ENCODE measurements at places on chromosomes 1 and 21.
A peak's percentile ranks its signal among the peaks of the same experiment; 100 is the strongest.

GRCh38 chr1:179082999-179083335 lies 1.1 kb downstream of the TOR3A start:
- no peak for DNase-seq

GRCh38 chr1:18089488-18089887 lies 18.1 kb upstream of the IGSF21 start:
- DNase-seq = no peak

- peak; percentile 71 for DNase-seq
Observed at GRCh38 chr21:43975469-43976098, 36.5 kb upstream of the TRAPPC10 start.

DNA sequence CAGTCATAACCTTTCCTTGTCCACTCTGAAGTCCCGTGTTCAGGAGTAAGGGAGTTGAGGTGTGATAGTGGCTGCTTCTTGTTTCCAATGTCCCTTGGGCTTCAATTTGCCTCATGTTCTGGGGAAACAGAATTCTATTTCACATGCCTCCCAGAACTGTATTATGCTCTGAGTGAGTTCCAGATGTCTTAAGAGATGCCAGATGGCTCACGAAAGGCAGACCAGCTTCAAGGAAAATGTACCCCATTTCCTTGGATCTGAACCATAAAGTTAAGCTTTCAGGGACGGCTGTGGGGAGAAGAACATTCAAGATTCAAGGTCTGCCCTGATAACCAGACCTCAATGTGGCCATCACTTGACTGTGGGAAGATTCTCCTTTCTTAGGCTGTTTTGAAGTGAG lies 42.4 kb downstream of the C1orf87 start:
- no peak for DNase-seq

DNA sequence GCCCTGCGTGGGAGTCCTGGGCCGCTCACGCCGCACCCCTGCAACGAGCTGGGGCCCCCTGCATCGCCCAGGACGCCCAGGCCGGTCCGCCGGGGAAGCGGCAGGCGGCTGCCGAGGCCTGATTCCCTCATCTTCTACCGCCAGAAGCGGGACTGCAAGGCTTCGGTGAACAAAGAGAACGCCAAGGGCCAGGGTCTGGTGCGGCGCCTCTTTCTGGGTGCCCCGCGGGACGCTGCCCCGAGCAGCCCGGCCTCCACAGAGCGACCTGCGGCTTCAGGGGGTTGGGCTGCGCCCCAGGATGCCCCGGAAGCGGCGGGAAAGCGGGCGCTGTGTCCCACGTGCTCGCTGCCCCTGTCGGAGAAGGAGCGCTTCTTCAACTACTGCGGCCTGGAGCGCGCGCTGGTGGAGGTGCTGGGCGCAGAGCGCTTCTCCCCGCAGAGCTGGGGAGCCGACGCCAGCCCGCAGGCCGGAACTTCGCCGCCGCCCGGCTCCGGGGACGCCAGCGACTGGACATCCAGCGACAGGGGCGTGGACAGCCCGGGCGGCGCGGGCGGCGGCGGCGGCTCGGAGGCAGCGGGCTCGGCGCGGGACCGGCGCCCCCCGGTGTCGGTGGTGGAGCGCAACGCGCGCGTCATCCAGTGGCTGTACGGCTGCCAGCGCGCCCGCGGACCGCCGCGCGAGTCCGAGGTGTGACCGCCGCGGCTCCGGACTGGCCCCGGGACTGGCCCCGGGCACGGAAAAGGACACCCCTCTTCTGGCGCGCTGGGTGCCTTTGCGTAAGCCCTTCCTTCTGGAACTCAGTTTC lies 2.7 kb downstream of the FAM110D start:
- DNase-seq = no peak

- no peak for DNase-seq
Observed at GRCh38 chr1:32128479-32128878, 20.6 kb downstream of the KPNA6 start.

- DNase-seq = no peak
Observed at GRCh38 chr1:36625253-36625934, 142.7 kb upstream of the CSF3R start.

DNA sequence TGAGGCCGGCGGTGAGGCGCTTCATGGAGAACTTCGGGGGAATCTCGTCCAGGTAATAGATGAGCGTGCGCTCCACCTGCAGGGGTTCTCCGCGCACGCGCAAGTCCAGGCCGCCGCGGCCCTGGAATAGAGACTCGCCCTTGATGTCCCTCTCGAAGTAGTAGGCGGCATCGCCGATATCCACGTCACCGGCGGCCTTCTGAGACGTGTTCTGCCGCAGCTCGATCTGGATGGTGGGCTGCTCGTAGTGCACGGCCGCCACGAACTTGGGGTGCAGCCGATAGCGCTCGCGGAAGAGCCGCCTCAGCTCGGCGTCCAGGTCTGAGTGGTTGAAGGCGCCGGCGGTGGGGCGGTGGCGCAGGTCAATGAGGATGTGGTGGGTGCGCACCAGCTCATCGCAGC lies 726 bp downstream of the TACSTD2 start:
- DNase-seq = no peak

- no peak for DNase-seq
Observed at GRCh38 chr1:151510020-151510405, 1.2 kb upstream of the CGN start.

DNA sequence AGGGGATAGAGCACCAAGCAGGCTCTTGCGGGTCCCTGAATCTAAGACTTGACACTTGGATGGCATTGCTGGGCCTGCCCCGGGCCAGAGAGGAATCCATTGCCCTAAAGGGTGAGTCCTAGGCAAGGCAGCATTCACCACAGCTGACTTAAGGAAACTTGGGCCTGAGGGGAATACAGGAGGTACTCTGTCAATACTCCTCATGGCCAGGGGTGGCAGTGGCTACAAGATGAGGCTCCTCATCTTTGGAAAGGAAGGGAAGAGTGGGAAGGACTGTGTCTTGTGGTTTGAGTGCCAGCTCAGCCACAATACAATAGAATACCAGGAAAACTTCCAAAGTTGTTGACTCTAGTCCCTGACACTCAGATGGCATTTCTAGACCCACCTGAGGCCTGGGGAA lies 5.1 kb downstream of the KRTAP22-1 start:
- DNase-seq = no peak

GRCh38 chr1:166814611-166815010 lies 24.7 kb upstream of the POGK start:
- DNase-seq = no peak

DNA sequence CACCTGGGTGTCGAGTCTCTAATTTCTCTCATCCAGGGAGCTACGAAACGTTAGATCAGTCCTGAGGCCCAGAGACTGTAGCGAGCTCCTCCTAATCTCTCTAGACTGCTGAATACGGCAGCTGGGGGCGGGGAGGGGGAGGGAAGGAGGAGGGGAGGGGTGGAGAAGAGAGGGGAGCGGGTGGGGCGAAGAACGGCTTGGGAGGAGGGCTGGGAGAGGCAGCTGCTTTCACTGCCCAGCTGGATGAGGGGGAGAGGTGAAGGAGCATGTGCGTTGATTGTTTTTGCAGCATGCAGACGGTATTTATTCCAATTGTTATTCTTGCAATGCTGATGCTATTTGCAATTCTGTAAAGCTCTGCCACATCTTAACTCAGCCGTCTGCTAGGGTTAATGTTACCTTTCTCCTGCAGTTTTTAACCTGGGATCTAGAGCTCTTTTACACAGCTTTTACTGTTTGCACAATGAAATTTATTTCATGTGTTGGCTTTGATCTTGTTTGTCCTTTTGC lies 790 bp downstream of the DNAJC6 start:
- no peak for DNase-seq

GRCh38 chr1:183593356-183593755 lies 3.1 kb upstream of the NCF2 start:
- DNase-seq = no peak

DNA sequence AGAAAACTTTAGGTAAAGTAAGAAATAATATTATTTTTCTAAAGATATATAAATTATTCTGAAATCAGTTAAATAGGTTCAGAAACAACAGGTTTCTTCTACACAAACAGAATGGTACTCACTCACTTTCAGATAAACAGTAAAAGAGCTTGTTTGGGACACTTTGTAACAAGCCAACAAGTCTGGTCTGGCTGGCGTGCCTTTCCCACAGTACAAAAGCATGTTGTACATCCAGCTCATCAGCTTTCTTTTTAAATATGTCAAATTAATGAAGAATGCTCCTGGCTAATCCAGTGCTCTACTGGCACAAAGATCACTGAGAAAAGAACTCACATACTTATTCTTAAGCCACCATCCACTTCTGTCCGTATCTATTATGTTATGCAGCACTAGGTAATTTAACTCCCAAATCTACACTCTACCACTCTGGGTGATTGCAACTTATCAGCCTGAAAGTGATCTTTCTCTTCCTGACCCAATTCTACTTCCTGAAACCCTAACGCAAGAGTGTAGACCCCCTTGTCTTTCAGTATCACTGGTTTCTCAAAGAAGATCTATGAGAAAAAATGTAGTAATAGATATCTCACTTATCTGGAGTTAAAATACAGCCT lies 32.6 kb downstream of the TRIT1 start:
- DNase-seq = no peak

DNA sequence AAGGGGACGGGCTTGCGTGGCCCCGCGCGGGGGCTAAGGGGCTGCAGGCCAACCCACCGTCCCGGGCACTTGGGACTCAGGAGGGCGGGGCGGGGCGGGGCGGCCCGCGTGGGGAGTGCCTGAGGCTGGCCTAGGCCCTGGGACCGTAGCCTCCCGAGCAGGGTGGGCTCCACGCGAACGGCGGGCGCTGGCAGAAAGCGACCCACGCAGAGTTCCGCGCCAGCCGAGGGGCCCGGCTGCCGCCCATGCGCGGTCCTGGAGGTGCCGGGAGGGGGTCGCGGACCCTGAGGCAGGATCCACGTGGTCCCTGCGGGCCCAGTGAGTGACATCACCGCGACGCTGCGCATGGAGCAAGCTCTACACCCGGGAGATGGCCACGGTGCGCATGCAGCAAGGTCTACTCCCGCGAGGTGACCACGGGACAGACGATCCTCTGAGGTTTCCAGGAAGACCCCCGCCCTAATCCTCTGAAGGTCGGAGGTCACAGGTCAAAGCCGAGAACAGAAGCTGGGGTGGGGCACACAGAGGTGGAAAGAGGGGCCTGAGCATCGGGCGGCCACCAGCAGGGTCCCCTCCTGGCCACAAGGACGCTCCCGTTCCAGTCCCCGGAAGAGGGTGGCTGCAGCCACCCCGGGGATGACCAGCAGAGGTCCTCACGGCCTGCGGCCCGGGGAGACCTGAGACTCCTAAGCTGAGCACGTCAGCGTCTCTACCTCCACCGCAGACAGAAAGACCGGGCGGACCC lies 13.5 kb upstream of the SLC19A1 start:
- no peak for DNase-seq

DNA sequence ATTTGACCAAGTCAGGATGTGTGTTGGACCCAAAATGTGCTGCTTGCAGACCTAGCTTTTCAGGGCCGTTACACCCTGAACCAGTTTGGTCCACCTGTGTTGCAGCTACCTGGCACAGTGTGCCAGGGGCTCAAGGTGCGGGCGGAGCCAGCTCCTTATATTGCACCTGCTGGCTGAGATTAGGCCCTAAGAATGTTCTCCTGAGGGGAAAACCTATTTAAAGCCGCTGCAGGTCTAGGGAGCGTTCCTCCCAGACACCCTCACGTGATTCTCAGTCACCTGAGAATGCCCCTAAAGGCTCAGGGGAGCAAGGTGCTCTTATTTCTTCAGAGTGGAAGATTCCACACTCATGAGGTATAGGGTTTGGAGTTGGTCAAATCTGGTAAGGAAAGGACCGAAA lies 12.0 kb downstream of the GSTM3 start:
- no peak for DNase-seq

- no peak for DNase-seq
Observed at GRCh38 chr21:34190576-34191321, 117.4 kb downstream of the MRPS6 start.

DNA sequence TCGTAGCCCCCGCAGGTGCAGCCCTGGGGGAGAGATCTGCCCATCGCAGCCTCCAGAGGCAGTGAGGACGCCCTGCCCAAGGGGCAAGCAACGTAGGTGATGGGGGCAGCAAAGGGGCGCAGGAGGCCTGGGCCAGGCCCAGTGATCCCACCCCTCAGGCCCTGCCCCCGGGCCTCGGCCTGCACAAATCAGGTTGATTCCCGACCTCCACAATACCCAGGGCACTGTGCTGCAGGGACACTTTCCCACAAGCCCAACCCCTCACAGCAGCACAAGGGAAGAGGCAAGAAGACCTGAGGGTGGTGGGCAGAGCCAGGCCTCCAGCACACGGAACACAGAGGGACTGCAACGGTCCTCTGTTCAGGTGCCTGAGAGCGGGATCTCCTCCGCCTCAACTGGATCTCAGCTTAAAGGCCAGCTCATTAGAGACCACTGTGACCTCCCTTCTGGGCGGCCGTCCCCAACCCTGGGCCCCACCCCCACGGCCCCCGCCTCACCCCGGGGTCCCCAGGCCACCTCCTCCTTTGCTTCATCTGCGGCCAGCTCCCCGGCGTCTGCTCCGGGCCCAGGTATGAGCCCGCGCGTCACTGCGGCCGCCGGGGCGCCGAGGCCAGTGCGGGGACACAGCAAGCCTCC lies 812 bp upstream of the ARF1 start:
- DNase-seq = no peak

DNA sequence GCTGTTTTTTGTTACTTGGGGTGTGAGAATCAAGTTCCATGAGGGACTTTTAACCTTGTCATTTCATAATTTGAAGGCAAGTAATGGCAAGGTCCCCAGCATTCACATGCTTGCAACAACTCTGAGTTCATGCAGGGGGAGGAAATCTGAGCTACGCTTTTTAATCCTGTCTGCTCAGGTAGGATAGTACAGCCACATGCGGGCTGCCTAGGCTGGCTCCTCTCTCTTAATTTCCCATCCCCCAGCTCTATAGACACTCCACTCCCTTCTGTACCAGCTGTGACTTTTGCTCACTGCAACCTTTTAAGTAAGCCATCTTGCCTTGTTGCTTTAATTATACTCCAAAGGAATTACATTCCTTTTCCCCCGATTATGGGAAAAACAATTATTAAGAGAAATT lies 30.1 kb downstream of the PTGFR start:
- no peak for DNase-seq

DNA sequence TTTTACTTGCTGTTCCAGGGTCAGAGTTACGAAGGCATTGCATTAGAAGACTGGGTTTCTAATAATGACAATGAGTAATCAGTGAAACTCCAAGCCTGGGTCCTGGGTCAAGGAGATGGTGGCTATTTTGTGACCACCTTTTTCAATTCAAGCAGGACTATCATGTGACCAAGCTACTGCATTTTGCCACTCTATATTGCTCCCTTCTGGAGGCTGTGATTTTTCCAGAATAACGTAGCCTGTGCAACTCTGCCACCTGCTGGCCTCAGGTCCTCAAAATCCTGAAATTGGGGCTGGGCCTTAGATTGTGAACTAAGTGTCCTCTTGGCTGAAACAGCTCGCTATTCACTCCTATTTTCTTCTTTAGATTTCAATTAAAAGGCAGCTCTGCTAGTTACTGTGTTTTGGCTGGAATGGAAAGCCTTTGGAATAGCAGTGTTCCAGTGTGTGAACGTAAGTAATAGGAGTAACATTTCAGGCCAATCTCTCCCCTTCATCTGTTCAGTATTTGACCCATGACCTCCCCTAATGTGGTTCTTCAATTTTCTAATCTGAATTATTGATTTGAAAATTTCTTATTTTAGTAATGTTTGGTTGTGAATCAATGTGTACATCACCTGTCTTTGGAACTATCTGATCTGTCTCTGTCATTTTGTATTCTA lies 52.9 kb upstream of the CD46 start:
- no peak for DNase-seq
